ENCODE measurements at places on chromosomes 5 and 9.

- DNase-seq, result no peak
These were observed 51.2 kb downstream of the SLC1A3 start for GRCh38 chr5:36657563-36657995.

GRCh38 chr9:98331536-98332259 lies 76.2 kb upstream of the TBC1D2 start:
- no peak for DNase-seq

GRCh38 chr5:93078082-93079038 lies 502.7 kb downstream of the NR2F1-AS1 start:
- no peak for DNase-seq

GRCh38 chr5:121144764-121145163 lies 680.7 kb downstream of the PRR16 start:
- DNase-seq, result no peak

DNA sequence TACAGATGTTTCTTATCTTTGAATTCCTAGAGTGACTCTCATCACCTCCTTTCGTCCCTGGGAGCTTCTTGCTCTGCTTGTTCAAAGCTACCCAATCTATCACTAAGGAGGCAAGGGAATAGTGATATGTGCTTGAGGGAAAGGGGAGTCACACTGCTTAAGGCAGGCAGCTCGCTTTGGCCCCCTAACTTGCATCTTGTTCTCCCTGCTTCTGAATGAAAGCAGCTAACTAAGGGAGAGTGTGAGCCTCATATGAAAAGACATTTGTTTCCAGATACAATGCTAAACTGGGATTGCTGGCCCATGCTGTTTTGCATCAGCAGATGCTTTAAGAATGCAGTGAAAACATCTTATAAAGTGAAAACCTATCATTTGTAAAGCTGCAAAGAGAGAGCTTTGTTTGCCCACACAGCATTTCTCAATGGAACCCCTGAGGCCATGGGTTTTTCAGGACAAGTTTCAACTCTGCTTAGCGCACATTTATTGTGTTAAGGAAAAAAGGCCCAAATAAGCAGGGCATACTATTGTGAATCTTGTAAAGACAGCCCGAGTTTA lies 367.9 kb upstream of the ADAMTSL1 start:
- DNase-seq, result no peak

GRCh38 chr5:136726506-136726905 lies 361.2 kb upstream of the TRPC7 start:
- no peak for DNase-seq
